Brain microvascular endothelial cell (primary cell): ENCODE measurements at places on chromosomes 7 and 10.

GRCh38 chr7:147894271-147894670 is 696.3 kb upstream of the C7orf33 start:
- peak; percentile 2 for DNase-seq

DNA sequence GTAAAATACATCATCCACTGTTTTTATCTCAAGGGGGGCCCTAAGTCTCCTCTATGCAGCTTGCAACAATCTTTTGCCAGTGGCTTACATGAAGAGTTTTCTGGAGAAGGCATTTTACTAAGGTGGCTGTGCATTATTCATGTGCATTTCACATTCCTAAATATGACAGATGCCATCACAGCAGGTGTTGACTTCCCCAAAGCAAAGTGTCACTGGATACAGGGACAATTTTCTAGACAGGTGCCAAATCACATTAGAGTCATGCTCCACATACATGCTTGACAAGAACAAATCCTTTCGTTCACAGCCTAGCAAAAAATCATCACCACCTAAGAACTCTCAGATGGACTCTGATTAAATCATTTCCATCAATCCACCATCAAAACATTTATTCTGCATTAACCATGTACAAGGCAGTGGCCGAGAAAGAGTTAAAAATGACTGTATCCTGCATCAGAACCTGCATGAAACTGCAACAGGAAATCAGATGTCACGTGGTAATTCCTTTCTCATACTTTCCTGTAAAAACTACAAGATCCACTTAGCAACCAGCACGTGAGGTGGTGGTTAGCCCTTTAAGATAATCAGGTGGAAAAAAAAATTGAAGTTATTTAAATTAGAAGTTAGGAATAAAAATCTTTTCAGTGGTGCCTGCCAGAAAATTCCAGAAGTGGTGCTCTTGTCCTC is 88.2 kb upstream of the AFAP1L2 start:
- DNase-seq: no peak

DNA sequence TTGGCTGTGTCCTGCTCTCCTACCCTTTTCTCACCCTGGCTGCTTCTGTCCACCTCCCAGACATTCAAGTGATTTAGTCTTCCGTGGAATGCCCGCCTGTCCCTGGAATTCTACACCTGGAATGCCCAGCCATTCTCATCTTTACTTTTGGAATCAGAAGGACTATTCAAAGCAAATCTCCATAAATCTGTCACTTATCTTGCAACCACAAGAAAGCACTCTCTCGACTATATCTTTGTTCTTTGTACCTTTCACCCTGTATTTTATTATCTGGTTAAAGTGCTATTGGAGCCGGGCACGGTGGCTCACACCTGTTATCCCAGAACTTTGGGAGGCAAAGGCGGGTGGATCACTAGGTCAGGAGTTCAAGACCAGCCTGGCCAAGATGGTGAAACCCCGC is 79.3 kb upstream of the KMT2E start:
- no peak for DNase-seq

DNA sequence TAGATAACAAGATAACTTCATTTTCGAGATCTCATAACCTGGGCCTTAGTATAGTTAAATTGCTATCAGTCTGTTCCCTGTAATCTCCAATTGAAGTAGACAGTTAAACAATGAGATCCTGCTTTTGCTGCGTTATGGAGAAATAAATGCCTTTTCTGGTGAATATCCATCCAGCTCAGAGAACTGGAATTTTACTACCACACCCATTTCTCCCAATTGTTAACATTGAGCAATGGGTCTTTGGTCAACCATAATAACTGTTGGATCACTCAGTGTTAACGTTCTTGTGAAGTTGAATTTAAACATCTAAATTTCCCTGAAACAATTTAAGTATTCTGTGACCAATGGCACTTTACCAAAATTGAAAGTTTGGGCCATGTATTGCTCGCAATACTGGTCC is 3.0 kb downstream of the CALU start:
- no peak for DNase-seq
